ENCODE measurements at places on chromosomes 2 and 18.

DNA sequence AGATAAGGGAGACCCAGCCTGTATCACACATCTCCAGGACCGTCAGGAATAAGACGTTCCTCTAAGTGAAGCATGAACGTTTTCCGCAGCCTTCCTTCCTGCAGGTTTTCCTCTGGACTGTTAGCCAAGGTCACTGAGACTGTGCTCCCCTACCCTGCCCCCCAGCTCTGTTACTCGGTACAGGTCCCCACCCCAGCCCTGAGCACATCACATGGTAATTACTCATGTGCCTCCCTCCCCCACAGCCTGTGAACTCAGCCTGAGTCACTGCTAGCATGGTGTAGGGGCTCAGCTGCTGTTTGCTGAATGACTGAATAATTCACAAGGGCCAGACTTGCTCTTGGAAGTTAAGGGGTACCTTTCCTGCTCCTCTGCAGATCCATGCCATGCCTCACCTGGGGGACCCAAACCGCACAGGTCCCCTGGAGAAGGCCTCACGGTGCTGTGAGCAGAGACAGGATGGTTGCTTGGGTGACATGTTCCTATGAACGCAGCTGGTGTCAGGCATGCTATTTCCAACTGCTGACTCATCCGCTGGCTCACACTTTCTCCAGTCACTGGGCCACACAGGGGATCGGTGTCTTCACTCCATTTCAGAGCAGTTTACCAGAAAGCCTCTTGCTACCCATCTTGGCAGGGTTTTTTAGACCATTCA is 88.2 kb downstream of the PLB1 start:
- no peak for DNase-seq

DNA sequence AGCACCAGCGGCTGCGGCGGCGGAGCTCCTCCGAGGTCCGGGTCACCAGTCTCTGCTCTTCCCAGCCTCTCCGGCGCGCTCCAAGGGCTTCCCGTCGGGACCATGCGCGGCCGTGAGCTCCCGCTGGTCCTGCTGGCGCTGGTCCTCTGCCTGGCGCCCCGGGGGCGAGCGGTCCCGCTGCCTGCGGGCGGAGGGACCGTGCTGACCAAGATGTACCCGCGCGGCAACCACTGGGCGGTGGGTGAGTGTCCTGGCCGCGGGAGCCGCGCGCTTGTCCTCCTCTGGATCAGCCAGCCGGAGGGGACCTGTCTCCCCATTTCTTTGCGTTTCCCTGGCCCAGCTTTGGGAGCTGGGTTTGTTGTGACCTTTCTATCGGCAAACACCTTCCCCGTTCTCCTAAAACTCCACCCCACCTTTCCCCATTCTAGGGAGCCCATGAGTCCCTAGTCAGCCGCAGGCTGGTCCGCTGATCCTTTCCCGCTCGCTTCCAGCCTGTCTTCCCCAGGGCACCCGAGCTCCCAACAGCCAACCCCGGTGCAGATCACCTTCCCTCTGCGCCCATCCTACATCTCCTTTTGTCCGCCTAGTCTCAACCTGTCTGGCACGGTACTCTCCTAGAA is 316 bp downstream of the GRP start:
- DNase-seq, result no peak

GRCh38 chr2:147086715-147087114 is 758.1 kb upstream of the ACVR2A start:
- DNase-seq, result no peak

DNA sequence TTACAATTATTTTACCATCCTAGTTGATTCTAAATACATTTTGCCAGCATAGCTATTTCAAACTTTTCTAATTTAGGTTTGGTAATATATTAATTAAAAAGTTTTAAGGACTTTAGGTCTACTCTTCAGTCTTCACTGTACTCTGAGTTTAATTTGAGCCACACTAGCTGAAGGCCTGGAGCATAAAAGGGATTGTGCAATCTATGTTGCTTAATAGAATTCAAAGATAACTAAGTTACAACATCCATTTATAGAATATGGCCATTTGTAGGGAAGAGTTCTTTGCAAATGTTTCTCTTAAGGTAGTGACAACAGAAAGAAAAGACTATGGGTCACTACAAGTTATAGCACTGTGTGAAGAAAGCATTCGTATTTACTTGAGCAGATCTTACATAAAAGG is 702.2 kb upstream of the NRXN1 start:
- no peak for DNase-seq

- no peak for DNase-seq
Observed at GRCh38 chr2:225842939-225843338, 443.4 kb downstream of the NYAP2 start.

DNA sequence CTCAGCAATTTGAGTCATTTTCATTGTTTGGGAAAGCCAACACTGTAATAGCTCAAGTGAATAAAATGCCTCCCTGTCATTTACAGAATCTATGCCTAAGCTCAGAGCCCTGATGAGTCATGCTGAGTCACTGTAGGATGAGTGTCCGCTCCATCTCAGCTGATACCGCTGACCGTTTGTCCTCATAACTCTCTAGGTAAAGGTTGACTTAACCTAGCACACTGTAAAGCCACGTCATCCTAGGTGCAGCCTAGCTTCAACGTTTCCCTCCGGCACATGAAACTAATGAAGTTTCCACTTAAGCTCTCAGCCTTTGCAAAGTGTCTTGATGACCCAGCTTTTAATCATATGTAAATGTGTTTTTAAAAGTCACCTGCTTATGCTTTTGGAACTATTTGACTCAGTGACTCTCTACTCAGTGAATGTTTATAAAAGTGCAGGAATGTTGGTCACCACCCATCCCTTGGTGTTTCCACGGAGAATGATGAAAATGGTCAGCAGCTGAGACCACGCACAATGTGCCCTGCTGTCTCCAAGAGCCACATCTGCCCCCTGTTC is 154.0 kb downstream of the PMAIP1 start:
- no peak for DNase-seq

- no peak for DNase-seq
Observed at GRCh38 chr2:207993151-207993763, 32.1 kb downstream of the PLEKHM3 start.
